Fibroblast of lung (primary cell): ENCODE measurements at places on chromosomes 16 and 17.

GRCh38 chr17:78019976-78020716 is 61.6 kb downstream of the TNRC6C start:
- DNase-seq = no peak

- no peak for DNase-seq
Measured at GRCh38 chr16:82833378-82833993, 206.7 kb downstream of the CDH13 start.

GRCh38 chr16:12900599-12901203 is 697 bp upstream of the SHISA9 start:
- no peak for DNase-seq

- DNase-seq = no peak
Measured at GRCh38 chr16:57988929-57989328, 11.5 kb downstream of the ZNF319 start.

GRCh38 chr16:56780646-56781045 is 50.7 kb downstream of the NUP93 start:
- no peak for DNase-seq

DNA sequence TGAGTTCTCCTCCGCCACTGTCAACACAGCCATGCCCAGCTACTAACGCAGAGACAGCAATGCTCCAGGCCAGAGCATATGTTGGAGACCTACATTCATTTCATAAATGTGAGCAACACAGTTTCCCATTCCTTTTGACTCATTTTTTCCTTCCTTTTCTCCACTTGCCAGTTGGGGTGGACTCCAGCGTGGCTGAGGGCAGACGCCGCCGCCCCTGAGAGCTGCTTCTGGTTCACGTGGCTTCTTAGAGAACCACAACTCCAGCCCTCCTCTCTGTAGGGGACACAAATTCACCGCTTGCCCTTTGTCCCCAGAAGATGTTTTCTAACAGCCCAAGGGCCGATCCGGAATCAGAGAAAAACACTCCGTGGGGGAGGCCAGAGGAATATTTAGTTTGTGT is 45.8 kb upstream of the ZCCHC14 start:
- DNase-seq = no peak

DNA sequence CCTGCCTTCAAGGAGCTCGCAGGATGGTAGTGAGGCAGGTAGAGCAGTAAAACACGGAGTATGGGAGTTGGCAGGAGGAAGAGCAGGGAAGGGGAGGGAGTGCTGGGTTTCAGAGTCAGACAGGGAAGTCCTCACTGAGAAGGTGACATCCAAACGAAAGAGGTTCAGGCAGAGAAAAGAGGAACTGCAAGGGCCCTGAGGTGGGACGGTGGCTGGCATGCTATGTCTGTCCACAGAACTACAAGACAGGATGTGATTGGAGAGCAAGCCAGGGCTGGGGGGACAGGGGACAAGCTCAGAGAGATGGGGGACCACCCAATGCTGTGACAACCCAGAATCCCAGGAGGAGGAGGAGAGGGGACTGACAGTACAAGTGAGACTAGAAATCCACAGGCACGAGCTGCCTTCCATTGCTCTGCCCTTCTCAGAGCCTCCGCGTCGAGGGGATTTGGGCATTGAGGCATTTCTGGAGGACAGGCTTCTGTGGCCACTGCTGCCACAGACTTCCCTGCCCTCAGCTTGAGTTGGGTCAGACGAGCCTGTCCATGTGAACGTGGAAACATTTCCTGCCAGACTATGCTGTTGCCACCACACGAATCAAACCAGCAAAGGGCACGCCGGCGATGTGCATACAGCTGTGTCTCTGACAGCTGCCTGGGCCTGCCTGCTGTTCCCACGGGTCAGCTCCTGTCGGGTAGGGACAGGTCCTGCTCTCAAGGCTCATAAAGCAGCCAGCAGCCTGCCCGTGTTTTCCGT is 100.1 kb downstream of the RAB11FIP4 start:
- DNase-seq = no peak

DNA sequence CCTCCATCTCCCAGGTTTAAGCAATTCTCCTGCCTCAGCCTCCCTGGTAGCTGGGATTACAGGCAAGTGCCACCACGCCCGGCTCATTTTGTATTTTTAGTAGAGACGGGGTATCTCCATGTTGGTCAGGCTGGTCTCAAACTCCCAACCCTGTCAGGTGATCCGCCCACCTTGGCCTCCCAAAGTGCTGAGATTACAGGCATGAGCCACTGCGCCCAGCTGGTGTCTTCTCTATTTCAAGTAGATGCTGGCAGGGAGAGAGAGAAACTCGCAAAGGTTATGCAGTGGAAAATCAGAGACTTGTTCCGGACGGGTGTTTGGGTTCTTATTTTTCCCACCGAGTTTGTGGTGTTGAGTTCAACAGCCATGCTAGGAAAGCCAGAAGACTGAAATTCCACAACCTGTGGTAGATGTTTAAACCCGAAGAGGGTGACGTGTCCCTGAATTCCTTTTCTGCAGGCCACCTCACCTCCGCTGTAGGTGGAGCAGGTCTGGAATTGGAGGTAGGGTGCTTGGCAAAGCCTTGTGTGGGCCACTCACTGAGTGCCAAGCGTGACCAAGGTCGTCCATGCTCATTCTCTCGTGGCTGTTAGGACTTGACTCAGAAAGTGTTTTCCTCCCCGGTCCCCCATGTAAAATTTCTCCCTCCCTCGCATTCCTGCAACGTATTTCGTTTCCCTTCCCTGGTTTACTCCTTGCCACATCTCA is 7.3 kb upstream of the ZDHHC7 start:
- DNase-seq = no peak

DNA sequence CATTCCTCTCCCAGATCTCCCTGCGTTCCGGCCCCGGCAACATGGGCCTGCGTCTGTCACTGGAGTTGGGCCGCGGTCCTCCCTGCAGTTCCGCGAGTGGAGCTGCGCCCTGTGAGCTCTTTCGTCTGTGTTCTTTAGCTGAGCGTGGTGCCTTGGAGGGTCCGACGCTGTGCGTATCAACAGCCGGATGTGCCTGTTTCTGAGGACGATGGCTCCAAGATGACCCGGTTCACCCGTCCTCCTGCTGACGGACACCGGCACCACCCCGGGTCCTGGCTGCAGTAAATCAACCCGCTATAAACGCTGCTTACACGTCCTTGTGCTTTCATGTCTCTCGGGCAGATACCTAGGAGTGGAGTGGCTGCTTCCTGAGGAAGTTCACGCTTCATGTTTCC is 44.8 kb upstream of the GNG13 start:
- DNase-seq = no peak

DNA sequence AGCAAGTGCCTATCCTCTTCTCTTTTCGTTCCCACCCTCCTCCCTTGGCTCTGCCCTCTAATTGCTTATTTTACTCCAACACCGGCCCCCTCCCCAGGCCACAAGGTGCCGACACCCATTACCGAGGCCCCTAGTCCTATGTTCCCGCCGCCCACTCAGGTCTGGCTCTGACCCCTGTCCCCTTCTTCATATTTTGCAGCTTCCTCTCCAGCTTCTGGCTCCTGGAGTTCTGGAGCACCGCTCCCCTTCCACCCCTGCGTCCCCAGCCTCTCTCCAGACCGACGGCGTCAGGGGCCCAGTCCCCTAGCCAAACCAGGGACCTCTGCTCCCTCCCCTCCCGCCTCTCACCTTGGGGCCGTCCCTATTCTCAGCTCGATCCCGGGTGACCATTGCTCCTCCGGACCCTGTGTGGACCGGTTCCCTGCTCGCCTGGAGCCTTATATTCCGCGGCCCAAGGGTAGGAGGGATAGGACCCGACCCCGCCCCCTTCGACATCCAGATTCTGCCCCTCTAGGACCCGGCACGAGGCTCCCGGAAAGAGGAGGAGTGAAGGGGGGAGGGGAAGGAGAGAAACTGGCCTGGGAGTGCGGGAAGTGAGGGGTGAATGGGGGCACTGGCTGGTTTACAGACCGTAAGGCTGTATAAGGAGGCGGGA is at the start of gene HES7:
Gene HES7 (minus strand): TSS at position 412 of the 655 bp plus-strand sequence. CDS start 22 bp downstream, at position 390.
- DNase-seq = peak; percentile 49

DNA sequence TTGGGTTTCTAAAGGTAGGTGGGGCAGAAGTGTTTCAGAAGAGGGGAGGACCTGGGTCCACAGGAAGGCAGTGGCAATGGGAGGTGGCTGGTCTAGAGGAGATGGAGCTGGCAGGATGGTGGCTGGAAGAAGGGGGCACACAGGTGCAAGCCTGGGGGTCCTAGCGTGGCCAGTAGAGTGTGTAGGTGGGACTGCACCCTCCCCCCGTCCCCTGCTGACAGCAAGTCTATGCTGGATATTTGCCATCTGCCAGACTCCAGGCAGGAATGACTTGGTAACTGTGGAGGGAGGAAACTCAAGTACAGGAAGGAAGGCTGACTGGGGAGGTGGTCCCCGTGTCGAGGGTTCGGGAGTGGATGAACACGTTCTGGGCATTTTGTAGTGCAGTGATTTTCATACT is 8.6 kb downstream of the MED9 start:
- no peak for DNase-seq

GRCh38 chr16:57284209-57284951 is at the start of gene PLLP:
TSS of gene PLLP (minus strand) at chr16:57284672. CDS start at chr16:57284540, 132 bp downstream.
- peak; percentile 13 for DNase-seq
